ENCODE measurements at places on chromosomes 2 and 18.

GRCh38 chr2:197237291-197238042 is 73.1 kb downstream of the ANKRD44 start:
- DNase-seq, result no peak

DNA sequence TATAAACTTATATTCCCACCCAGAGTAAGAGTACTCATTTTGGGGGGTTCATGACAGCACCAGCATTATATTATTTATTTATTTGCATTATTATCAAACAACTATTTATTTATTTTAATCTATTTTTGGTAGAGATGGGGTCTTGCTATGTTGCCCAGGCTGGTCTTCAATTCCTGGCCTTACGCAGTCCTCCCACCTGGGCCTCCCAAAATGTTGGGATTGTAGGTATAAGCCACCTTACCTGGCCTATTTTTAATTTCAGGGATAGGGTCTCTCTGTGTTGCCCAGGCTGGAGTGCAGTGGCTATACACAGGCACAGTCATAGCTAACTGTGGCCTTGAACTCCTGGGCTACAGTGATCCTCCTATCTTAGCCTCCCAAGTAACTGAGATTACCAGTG is 30.7 kb downstream of the GEMIN6 start:
- no peak for DNase-seq

- DNase-seq, result no peak
Measured at GRCh38 chr2:219542931-219543595, 546 bp downstream of the CHPF start.

DNA sequence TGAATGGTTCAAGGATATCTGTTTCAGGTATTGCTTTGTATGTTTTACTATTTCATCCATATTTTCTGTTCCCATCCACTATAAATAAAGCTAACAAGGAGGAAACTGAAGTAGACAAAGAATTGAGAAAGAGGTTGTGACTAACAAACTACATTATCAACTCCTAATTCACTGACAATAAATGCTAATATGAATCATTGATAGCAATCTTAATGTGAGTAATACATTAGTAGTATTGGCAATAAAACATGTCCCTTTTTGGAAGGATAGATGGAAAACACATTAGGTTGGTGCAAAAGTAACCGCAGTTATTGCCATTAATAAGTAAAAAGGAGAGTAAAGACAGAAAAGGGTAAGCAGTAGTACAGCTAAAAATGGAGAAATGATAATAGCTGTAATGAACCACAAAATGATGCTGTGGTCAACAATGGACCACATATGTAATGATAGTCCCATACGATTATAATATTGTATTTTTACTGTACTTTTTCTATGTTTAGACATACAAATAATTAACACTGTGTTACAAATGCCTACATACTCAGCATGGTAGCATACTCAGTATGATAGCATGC is 104.7 kb downstream of the THADA start:
- no peak for DNase-seq

DNA sequence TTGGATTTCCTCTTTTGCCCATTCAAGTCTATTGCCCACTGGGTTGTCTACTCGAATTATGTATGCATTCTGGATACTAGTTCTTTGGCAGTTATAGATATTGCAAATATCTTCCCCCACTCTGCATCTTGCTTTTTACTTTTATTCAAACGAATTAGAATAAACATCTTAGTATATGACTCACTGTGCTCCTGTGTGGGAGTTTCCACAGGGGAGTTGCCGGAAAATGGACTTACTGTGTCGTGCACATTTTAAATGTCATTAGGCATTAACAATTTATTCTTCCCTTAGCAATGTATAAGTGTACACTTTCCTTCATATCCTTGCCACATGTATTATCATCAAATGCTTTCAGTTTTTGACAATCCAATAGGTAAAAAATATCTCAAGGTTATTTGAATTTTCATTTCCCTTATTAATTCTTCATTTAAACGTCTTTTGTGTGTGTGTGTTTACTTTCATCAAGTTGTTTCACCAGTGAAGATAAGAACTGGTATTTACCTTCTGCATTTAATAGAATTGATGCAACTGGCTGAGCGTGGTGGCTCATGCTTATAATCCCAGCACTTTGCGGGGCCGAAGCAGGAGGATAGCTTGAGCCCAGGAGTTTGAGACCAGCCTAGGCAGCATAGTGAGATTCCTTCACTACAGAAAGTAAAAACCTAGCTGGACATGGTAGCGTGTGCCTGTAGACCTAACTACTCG is 4.6 kb upstream of the UGT1A5 start:
- DNase-seq, result no peak

DNA sequence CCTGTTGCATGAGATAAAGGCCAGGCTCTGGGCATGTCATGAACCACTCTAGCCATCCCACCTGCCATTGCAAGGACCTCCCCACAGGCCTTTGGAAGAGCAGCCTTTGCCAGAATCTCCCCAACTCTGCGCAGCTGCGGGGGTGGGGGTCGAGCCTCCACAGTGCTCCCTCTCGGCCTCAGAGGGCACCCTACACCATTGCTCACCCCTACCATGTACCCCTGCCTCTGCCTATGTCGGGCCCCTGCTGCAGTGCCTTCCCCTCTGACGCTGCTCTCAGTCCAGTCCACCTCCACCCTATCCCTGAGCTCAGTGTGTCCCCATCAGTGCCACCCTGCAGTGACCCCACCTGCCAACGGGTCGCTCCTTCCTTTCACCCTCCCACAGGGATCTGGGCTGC is 679.7 kb upstream of the RAB6C start:
- DNase-seq, result no peak

DNA sequence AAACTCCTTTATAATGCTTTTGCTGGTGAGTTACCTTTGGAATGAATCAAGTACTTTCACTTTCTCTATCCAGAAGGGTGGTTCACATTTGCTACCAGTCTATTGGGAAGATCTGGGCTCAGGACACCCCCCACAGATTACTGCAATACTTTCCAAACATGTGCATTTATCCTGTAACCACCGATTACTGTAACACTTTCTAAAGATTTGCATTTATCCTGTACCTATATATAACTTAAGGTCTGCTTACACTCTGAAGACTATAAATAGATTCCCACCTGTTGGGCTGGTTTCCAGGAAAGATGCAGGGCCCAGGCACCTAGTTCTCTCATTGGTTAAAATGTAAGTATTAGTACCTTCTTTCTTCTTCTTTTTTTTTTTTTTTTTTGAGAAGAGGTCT is 113.0 kb upstream of the NEDD4L start:
- DNase-seq, result no peak

- DNase-seq, result no peak
Measured at GRCh38 chr2:187453078-187453641, 5.1 kb upstream of the CALCRL start.

DNA sequence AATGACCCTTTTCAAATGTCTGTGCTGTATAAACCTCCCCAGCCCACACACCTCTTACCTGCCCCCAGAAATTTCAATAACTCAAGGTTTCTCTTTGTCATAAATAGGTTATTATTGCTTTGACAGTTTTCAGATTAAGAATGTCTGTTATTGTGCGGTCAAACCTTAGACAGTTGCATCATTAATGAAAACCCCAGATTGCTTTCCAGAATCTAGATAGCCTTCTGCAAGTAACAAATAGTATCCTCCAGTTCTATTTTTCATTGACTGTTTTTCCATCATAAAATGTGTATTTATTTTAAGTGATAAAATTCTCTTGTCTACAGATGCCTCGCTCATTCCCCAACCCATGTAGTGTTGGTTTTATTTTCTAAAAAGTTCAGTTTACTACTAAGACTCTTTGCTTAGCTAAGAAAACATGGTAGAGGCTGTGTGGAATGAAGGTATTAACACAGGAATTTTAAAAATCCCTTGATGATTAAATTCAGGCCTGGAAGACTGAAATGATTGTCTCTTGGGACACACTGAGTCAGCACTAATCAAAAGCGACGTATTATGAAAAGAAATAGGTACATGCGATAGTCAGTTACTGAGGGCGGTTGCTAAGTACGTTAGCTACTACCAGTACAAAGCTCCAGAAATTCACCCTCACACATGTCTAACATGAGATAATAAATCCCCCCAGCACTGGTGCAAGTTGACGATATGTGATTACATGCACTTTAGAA is 38.4 kb upstream of the ITGAV start:
- no peak for DNase-seq

GRCh38 chr2:101405351-101405899 is 18.1 kb upstream of the CREG2 start:
- no peak for DNase-seq

- peak; percentile 73 for DNase-seq
Measured at GRCh38 chr2:69291004-69291650, 95.9 kb downstream of the GFPT1 start.

DNA sequence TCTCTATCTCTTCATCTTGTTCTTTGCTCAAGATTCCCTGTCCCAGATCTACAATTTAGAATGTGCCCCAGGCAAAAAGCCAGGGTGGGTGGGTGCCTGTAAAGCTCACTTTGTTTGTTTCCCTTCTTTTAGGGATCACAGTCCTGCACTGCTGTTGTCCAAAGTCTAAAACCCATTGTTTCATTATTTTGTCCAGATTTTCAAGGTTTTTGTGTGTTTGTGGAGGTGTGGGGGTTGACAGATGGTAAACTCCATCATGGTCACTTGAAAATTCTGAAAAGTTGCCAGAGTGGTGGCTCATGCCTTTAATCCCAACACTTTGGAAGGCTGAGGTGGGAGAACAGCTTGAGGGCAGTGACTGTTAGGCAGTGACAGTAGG is 41.5 kb downstream of the YES1 start:
- DNase-seq, result no peak

DNA sequence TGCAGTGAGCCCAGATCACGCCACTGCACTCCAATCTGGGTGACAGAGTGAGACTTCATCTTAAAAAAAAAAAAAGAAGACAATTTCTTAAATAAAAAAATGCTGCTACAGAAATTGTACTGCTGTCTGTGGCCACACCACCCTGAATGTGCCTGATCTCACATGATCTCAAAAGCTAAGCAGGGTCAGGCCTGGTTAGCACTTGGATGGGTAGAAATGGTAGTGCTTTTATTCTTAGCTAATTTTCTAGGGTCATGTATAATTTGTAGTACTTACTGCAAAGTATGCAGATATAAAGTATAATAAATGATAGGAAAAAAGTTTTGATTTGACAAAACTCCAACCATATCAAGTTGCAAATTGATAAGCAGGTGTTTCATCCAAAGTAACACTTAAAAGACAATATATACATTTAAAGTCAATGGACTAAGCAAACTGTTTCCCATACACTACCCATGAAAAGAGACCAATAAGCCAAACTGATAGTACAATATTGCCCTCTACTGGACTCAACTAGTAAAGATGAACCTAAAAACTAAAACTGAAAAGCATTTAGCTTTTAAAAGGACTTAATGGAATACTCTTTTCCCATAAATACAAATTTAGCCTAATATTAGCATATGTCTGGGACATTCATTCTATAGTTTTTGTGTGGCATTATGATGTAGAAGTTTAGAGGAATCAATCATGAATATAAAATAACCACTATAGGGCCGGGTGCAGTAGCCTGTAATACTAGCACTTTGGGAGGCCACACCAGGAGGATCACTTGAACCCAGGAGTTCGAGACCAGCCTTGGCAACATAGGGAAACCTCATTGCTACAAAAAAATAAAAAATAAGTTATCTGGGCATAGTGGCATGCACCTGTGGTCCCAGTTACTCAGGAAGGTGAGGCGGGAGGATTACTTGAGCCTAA is 18.6 kb upstream of the PEX13 start:
- DNase-seq, result no peak

- no peak for DNase-seq
Measured at GRCh38 chr2:170651624-170652325, 63.4 kb upstream of the SP5 start.

- peak; percentile 25 for DNase-seq
Measured at GRCh38 chr18:46754661-46755292, 2.1 kb downstream of the ST8SIA5 start.

GRCh38 chr2:28622101-28622499 is 126.2 kb downstream of the PLB1 start:
- DNase-seq, result no peak

GRCh38 chr2:104318001-104318665 is 535.8 kb upstream of the POU3F3 start:
- no peak for DNase-seq

DNA sequence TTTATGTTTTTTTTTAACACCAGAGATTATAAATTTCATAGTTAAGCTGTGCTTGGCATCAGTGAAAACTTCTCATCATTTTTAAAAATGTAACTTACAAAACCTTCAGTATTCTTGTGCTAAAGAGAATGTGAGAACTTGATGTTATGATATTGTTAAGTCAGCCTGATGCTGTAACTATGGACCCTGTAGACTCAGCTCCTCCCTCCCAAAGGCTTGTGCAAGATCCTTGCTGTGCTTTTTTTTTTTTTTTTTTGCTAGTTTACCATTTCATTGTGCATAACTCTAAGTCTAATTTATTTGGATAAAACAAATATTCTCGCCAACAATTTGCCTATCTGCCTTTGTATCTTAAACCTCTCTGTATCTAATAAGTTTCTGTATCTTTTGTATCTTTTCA is 12.9 kb upstream of the TFPI start:
- DNase-seq, result no peak

DNA sequence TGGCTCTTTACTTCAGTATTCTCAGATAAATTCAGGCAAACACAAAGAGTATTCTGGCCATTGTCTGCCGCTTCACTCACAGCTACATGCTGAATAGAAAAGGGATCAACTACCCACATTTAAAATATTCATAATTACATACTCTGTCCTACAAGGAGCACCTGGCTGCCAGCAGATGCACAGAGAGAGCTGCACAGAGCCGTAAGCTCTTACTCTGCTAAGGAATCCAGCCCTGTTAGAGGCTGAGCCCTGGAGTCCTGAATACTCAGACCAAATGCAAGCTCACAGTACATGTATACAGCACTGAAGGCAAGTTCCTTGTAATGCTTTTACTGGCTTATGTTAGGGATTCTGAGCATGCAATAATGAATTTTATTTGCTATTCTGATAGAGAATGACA is 80.3 kb downstream of the FTCDNL1 start:
- no peak for DNase-seq

GRCh38 chr2:209719034-209719433 is 52.6 kb upstream of the UNC80 start:
- DNase-seq, result no peak

- DNase-seq, result no peak
Measured at GRCh38 chr2:196675963-196676362, 36.4 kb downstream of the CCDC150 start.

DNA sequence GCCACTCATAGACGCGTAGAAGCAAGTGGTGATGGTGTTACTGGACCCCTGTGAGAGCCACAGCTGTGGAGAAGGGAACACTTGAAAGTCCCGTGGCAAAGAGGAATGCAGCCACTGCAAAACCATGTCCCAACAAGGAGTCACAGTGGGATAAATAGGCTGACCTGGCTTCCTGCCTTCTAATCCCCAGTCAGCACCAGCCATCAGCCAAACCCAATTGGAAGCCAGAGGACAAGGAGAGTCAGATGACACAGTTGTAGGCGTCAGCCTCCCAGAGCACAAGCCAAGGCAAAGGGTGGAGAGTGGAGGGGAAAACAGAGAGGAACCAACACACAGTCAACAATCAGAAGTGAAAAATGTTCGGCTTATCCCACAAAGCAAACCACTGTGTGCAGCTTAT is 5.5 kb upstream of the CYBRD1 start:
- no peak for DNase-seq
